ENCODE measurements at places on chromosomes 7 and 10.

DNA sequence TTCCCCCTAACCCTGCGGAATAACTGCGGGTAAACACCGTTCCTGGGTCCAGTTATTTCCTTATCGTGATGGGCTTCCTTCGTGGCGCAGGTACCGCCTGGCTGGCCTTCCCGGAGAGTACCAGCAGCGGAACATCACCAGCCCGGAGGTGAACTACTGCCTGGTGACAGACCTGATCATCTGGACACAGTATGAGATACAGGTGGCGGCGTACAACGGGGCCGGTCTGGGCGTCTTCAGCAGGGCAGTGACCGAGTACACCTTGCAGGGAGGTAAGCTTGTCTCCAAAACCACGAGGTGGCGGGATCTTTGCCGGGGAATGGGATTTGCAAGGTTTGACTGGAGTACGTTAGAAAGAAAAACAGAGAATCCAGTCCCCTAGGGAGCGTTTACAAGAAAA is 665.0 kb upstream of the FOXK1 start:
- DNase-seq = no peak

DNA sequence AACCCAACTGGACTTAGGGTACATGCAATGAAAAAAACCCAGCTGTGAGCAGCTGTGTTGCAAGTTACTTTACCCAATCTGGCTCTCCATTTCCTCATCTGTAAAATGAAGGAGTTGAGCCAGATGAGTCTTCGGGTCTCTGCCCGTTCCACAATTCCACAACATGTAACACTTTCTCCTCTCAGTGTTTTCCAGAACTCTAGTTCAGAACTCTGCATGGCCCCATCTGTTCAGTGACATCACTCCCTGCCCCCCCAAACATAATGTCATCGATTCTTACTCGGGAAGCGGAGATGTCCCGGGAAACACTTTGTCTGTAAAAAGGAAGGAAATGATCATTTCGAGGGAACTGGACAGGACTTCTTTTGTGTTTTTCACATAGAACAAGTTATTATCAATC is 2.5 kb downstream of the SH3PXD2A start:
- no peak for DNase-seq

DNA sequence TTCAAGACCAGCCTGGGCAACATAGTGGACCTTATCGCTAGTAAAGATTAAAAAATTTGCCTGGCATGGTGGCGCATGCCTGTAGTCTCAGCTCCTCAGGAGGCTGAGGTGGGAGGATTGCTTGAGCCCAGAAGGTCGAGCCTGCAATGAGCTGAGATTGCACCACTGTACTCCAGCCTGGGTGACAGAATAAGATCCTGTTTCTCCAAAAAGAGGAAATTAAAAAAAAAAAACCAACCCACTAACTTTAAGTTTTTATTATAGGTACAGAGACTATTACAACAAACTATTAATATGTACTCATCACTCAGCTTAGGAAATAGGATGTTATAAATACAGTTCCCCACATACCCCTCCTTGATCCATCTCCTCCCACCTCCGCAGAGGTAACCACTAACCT is 30.2 kb downstream of the DHTKD1 start:
- no peak for DNase-seq

- no peak for DNase-seq
Observed at GRCh38 chr10:3760083-3760482, 24.9 kb downstream of the KLF6 start.

DNA sequence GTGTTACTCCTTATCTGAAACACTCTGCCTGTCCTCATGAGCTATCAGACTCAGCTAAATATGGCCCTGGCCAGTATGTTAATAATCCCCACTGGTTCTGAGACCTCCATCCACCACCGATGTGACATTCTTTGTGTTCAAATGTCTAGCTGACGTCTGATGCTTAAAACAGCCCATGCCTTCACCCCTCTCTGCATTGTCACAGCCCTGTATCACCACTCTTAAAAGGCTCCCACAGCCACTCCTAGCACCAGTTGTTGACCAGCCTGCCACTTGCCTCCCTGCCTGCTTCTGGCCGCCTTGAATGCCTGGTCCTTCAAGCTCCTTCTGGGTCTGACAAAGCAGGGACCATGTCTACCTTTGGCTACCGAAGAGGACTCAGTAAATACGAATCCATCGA is at the start of gene LMOD2:
Gene LMOD2, plus strand, starts transcription at position 253 of the 400 bp plus-strand sequence. Its CDS starts 98 bp downstream, at position 351.
- no peak for DNase-seq

GRCh38 chr10:28266449-28267224 is 36.2 kb downstream of the MPP7 start:
- DNase-seq = no peak
